Naive thymus-derived CD8-positive, alpha-beta T cell (primary cell): ENCODE measurements at places on chromosomes 16 and 17. TPM values are rescaled to one million over a fixed set of nuclear protein-coding genes. Genes with fewer than 3 reads are reported as not detected.

DNA sequence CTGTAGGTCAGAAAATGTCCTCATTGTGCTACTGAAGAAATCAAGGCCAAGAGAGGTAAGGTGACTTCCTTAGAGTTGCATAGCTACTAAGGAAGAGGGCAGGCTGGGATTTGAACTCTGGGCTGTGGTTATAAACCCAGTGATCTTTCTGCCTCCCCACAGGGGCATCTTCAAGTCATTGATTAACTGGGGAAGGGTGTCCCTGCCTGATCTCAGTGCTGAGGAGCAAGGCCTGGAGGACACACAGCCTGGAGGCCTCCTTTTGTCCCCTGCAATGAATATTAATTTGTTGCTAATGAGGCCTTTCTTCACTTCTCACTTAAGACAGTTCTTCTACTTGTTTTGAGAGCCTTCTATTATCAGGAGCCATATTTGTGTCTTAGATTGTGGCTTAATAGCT lies 83.8 kb downstream of the KATNIP start:
- DNase-seq = no peak

Gene MEAK7
- 3.7 TPM for polyA plus RNA-seq

Gene ZG16B
- not detected for polyA plus RNA-seq

Gene ATP2C2
- polyA plus RNA-seq = not detected

Gene KCNJ18
- not detected for polyA plus RNA-seq

DNA sequence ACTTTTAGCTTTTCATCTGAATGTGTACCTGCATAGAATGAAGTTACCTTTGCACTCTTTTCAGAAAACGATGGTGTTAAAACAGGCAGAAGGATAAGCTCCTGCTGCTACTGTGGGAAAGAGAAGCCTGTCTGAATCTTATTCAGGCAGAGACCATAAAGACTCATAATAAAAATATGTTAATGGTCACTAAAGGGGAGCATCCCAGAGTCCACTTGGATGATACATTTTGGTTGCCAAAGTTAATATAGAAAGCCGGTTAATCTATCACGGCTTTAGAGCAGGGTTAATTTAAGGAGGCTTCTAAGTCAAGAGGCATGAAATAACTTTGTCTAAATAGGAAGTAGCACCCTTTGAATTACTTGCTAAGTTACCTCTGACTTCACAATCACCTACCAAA lies 2.9 kb downstream of the MARCHF10 start:
- no peak for DNase-seq

DNA sequence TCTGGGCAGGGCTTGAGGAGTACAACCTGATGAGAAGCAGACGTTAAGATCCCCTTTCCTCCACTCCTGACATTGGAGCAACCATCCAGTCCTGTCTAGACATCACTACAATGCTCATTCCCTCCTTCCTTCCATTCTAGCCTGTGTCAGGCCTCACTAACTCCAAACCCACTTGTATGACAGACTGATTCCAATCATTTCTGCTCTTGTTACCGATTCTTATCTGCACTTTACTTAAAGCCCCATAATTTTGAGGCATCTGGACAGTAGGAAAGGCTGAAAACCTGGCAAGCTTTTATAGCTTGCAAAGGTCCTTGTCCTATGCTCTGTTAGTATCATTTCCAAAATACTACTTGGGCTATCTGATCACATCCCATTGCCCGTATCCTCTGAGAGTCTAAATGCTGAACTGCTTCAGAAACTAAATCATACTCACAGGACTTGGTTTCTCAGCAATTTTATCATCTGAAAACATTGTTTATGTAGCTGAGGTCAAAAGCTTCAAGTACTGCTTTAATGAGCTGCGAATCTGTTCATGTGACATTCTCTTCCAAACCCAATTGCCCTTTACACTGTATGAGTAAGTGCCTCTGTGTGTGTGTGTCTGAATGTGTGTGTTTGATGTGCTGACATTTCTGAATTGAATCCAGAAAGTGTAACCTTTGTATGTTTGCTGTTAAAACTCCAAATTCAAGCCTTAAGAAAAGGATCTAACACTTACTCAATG lies 57.2 kb upstream of the CACNG3 start:
- DNase-seq = no peak

Gene SLFN13
- 9.5 TPM for polyA plus RNA-seq
